ENCODE measurements at places on chromosomes 6 and 20. TPM values are rescaled to one million over a fixed set of nuclear protein-coding genes. Genes with fewer than 3 reads are reported as not detected.

DNA sequence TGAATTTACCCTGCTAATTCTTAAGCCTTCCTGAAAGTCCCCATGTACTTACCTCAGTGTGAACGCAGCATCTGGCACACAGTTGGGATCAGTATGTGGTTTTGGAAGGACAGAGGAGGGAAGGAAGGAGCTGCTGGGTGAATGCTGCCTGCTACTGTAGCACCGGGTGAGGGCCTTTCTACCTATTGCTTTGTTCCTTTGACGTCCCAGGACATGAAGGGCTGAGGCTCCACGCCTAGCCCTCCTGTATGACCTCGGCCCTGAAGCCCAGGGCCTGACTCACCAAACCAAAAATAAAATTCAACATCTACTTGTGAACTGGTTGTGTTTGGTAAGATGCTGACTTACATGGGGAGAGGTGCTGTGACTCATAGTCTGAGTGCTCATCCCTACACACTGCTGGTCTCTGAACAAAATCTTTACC, 51.1 kb downstream of the ARID1B start:
- no peak for DNase-seq

The OPN5 gene
- not detected for total RNA-seq

The PAK5 gene
- total RNA-seq: not detected

GRCh38 chr6:109526905-109527628, 44.0 kb upstream of the ZBTB24 start:
- peak; percentile 74 for DNase-seq

DNA sequence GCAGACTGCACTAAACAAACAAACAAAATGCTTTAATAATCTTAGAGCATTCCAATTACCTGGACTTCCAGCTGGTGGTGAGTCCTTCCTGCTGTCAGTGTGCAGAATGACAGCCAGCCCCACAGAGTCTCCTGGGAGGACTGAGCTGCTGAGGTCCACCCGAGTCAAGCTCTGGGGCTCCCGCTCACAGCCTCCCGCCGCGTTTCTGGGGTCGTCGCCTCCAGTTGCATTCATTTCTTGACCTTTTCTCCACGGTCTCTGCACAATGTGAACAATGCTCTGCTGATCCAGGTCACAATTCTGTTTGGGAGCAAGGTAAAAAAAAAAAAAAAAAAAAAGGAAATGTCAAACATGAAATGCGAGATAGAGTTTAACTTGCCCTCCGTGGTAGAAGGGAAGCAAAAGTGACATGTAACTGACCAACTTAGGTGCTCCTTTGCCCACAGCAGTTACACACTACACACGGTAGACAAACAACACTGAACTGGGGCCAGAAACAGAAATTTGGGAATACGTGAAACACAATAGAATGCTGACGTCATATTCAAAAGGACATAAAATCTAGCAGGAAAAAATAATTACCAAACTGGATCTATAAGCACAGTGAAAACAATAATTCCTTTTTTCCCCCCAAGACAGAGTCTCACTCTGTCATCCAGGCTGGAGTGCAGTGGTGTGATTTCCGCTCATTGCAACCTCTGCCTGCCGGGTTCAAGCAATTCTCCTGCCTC, 464.9 kb downstream of the PRKN start:
- DNase-seq: no peak

DNA sequence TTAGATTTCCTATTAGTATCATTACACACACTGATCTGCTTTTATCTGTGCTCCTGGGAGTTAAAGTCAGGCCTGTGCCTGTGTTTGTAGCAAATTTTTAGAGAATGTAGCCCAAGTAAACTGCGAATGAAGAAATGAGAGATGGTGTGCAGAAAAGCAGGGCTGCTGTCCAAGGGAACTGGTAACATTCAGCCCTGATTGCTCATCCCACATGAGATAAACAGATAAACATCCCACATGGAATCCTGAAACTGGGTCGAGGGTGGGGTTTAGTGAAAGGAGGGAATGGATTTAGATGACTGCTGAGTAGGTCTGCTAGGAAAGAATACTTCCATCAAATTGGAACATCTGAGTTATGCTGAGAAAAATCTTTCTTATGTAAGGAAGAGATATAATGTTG, 69.1 kb downstream of the GRIK2 start:
- DNase-seq: no peak

The RAMACL gene
- total RNA-seq: 0.29 TPM

- DNase-seq: no peak
Measured at GRCh38 chr6:45667300-45667699, 289.6 kb upstream of the SUPT3H start.

GRCh38 chr6:91477688-91478087, 890.8 kb upstream of the MAP3K7 start:
- no peak for DNase-seq

GRCh38 chr6:131000544-131000943, 62.5 kb downstream of the EPB41L2 start:
- DNase-seq: no peak

DNA sequence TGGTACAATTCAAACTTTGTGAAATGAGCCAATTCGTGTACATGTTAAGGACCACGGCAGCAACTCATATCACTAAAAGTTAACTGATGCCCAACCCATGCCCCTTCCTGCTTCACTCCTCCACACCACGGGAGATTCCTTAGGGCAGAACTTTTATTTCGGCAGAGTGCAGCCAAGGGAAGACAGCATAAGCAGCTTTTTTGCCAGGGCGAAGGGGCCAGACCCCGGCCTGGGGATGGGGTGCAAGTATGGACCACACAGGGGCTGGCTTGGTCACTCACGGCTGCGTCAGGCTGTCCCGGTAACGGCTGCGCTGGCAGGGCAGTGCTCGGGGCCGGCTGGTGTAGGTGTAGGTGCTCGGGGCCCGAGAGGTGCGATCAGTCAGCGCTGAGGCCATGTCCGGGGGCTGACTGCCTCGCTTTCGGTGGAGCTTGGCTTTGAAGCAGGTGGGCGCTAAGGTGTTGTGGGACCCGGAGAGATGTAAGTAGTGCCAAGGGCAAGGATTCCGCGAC, 792 bp downstream of the RSPH3 start:
- DNase-seq: no peak

The SMPD2 gene
- total RNA-seq: 15.6 TPM

DNA sequence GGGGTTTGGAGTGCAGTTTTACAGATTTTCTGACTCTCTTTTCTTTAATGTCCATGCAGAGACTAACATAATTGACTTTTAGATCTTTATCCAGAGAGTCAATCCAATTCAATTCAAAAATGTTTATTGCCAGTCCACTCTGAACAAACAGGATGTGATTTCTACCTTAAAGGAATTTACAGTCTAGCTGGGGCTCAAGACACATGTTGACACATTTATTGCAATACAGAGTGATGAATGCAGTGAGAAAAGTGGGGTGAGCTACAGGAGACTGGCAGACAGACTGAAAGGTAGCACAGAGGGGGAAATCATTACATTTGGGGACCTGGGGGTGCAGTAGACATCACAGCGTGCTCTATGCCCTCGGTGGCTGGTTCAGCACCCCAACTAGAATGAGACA, 193.9 kb downstream of the SLC24A3 start:
- DNase-seq: no peak

DNA sequence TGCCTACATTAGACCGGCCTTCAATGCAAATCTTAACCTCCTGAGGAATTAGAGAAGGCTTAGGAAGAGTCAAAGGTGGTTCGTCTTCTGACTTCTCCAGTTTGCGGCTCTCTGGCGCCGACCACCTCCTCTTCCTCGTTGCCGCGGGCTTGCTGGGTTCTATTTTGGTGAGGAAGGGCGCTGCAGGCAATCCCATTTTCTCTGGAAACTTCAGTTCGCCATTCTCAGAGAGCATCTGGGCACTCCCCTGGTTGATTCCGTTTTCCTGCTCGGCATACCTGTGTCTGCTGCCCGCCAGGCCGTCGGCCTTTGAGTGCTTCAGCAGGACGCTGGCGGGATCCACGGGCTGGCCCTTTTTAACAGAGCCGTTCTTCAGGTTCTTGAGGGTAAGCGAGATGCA, 67.9 kb downstream of the GMPR start:
- DNase-seq: no peak

DNA sequence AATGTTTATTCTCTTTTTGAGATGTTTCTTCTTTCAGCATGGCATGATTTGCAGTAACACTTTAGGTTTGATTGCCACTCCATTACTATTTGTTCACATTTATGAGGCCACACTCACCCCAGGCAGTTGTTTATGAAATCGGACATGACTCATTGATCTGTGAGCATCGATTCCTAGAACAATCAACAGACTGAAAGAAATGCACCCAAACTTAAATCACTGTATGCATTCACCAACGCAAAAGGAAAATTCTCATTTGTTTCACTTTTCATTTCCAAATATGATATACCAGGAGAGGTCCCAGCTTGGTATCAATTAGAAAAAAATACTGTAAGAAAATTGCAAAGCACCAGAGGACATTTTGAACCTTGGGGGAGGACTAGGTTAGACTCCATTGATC, 5.4 kb upstream of the GJA10 start:
- DNase-seq: no peak

DNA sequence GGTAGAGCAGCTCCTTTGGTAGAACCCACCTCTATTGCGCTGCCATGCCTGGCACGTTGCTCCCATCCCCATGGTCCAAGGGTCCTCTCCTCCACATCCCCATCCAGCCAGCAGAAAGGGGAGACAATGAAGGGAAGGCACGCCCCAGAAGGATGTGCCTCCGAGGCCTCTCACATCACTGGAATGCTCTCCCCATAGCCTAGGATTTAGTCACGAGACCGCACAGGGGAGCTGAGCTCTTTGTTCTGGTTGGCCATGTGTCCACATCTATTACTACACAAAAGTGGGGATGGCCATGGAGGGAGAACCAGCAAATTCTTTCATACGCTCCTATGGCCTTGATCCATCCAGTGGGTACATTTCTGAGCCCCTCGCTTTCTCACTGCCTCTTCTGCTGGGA, 60.5 kb upstream of the SALL4 start:
- no peak for DNase-seq

The GCNT2 gene
- 6.9 TPM for total RNA-seq

- no peak for DNase-seq
Measured at GRCh38 chr6:49855221-49855620, 11.1 kb downstream of the CRISP1 start.

GRCh38 chr20:3420211-3420707, 12.8 kb upstream of the DNAAF9 start:
- peak; percentile 81 for DNase-seq

GRCh38 chr20:1108437-1108920, 9.9 kb upstream of the PSMF1 start:
- DNase-seq: peak; percentile 64

Measured in activated CD8-positive, alpha-beta T cell treated with anti-CD3 and anti-CD28 coated beads, Interleukin-2, amount 10 ng/mL, durations not matched to agents 7 days and 5 days (primary cell).